A549 treated with AZD2906 at 1 μM for 4 hours (cell line): ENCODE measurements at places on chromosomes 7 and 10. TPM values are rescaled to one million over a fixed set of nuclear protein-coding genes. Genes with fewer than 3 reads are reported as not detected.

The ENTPD1 gene
- 0.02 to 0.09 TPM (median 0.07 TPM) in 3 of 5 replicates, not detected in the others for total RNA-seq

The TMEM140 gene
- total RNA-seq: 1.1 to 1.4 TPM (median 1.3 TPM) in 5 replicates

The MYO1G gene
- total RNA-seq: 0.17 to 0.29 TPM (median 0.21 TPM) in 5 replicates

The SPDYE1 gene
- not detected in 5 replicates for total RNA-seq

The KLF14 gene
- total RNA-seq: 0.03 to 0.07 TPM (median 0.05 TPM) in 4 of 5 replicates, not detected in the other
